DMS79 (cell line): ENCODE measurements at places on chromosomes 7 and 10.

- no peak for DNase-seq
Observed at GRCh38 chr10:44926751-44927351, 15.7 kb downstream of the TMEM72 start.

GRCh38 chr7:14092331-14092730 is 102.9 kb upstream of the ETV1 start:
- DNase-seq, result no peak

DNA sequence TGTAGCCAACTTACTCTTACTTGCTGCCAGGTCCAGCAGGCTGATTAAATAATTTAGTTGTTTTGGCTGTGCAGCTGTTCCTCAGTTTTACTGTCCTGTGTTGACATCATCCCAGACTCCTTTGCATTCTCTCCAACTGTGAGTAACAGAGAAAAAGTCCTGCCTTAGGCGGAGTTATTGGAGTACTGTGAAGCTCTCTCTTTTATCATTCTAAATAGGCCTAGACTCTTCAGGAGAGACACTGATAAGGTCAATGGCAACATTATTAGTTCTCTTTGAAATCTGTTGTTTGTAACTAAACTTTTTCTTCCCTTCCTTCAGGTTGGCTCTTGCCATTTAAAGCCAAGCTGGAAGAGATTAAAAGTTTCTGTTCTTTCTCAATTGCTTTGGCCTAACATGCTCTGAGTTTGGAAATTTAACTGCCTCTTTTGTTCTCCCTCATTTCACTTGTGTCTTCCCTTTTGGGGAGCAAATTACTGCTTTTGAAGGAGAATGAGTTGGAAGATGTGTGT is 215.7 kb upstream of the CSTF2T start:
- DNase-seq, result no peak

- DNase-seq, result no peak
Observed at GRCh38 chr7:146902728-146903127, 786.1 kb downstream of the CNTNAP2 start.

DNA sequence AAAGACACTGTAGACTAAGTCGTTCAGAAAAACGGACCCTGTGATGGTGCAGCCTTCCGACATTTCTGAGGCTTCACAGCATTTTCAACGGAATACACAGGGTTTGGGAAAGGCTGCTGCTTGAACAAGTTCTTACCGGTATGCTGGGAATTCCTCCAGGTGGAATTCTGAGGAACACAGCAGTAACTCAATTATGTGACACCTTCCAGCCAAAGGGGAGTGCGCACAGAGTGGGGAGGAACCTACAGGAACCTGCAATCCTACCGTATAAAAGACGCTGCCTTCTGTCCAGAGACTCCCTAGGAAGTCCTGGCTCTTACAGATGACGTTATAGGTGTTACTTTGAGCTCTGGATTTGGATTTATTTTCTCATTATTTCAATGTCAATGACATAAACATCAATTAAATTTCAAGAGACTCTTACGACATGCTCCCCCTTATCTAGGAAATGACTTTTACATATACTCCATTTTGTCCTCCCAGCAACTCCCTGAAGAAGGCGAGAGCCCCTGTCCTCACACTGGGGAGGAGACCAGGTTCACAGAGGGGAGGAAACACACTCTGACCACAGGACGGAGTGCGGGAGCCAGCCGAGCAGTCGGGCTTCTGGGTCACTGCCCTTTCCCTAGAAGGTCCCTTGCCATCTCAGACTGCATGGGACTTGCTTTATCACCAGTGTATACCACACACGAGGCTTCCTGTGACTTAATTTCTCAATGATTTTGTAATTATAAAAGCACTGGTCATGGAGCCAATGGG is 27.9 kb downstream of the VIPR2 start:
- no peak for DNase-seq

GRCh38 chr10:52879091-52879807 is 106.7 kb upstream of the MBL2 start:
- no peak for DNase-seq

DNA sequence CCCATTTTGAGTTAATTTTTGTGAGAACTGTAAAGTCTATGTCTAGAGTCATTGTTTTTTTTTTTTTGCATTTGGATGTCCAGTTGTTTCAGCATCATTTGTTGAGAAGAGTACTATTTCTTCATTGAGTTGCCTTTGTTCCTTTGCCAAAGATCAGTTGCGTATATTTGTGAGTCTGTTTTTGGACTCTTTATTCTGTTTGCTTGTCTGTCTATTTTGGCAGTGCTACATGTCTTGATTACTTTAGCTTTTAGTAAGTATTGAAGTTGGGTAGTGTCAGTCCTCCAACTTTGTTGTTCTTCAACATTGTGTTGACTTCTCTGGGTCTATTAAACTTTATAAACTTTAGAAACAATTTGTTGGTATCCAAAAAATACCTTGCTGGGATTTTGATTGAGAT is 31.6 kb downstream of the CCDC7 start:
- no peak for DNase-seq

DNA sequence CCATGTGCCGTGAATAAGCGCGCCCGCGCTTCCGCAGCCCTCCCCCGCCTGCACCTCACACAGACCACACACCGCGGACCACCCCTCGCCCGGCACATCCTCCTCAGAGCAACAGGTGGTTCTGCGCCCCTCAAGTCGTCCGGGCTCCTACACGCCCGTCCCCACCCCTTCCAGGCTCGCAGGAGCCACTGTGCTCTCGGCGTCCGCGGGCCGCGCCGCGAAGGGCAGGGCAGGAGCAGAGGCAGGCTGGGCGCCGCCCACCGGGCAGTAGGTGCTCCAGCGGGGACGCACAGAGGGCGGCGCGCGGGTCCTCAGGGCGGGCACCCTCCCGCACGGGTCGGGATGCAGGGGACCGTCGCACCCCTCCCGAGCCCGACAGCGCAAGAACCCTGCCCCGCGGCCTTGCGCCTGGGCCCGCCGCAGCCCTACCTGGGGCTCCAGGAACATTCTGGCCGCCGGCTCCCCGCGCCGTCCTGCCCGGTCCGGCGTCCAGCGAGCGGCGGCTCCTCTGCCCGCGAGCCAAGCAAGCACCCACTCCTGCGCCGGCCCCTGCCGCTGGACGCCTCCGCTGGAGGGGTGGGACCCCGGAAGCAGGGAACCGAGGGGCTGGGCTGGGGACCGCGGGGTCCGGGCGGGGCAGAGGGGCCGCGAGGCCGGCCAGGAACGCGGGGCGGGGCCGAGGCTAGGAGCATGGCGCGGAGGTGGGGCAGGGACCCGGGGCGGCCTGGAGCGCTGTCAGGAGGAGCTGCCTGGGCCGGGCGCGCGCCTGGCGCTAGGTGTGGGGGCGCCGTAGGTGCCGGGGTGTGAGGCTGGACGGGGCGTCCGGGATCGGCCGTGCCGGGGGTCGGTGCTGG is 37.4 kb downstream of the RASGEF1A start:
- DNase-seq, result no peak

- no peak for DNase-seq
Observed at GRCh38 chr7:151322906-151323305, 18.7 kb upstream of the NUB1 start.

DNA sequence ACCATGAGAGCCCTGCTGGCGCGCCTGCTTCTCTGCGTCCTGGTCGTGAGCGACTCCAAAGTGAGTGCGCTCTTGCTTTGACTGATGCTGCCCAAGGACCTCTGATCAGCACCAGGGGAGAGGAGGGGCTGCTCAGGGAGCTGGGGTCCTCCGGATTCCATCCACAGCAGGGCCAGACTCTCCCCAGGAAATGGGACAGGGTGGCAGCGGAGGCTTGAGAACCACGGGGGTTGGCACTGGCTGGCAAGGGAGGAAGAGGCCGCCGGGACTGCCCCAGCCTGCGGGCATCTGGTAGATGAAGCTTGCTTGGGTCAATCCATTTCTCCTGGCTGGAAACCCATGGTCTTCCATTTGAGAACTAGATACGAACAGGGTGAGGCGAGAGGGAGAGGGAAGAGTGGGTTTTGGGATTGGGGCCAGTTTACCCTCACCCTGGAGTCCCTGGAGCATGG is 647 bp downstream of the PLAU start:
- no peak for DNase-seq
